Dermis microvascular lymphatic vessel endothelial cell (primary cell): ENCODE measurements at places on chromosomes 7 and 10. TPM values are rescaled to one million over a fixed set of nuclear protein-coding genes. Genes with fewer than 3 reads are reported as not detected.

DNA sequence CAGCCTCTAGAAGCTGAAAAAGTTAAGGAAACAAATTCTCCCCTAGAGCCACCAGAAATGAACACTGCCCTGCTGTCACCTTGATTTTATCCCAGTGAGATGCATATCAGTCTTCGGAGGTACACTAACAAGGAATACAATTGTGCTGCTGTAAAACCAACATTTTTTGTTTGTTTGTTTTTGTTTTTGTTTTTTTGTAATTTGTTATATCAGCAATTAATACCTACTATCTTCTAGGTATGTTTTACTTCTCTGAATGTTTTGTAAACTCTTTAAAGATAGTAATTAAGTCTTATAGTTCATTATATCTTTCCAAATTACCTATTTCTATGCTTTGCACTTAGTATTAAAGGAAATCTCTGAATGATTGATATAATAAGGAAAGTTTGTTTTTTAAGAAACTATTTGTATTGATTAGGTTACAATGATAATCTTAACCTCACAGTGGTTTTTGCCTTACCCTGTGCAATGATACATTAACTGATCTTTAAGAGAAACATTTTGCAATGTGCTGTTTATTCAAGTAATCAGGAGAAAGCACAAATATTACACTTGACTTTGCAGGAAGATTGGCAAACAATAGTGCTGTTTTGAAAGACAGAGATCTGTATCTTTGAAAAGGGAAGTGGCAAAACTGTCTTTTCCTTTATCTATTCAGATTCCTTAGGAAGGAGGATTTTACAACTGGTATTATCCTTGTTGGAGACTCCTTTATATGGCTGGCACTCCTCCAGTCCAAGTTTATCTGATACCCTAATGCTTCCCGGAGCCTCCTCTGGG is 11.3 kb upstream of the HGF start:
- no peak for DNase-seq

GRCh38 chr10:21511946-21512572 is 13.4 kb downstream of the SKIDA1 start:
- DNase-seq, result no peak

DNA sequence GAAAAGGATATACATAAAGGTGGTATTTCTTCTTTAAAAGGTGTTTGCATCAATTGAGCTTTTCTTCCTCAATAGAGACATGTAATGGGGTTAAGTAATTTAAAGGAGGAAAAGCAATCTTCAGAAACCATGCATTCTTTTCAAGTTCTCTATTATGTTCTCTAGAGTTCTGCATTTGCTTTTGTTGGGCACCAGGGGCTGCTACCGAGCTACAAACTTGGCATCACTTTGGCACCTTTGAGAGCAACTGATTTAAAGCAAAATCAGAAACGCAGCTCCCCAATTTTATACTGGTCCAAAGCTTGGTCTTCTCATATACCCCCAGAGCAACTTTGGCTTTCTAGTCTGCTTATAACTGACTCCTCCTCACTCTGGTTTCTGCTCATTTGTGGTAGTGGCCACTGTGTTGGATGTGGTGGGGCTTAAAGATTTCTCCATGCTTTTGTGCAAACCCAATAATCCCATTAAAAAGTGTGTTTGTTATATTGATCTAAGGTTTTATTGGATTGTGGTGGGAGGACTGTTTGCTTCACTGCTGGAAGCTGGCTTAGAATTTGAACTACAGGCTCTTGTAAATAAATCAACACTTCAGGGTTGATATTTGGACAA is 712.1 kb downstream of the PHTF2 start:
- peak; percentile 4 for DNase-seq

DNA sequence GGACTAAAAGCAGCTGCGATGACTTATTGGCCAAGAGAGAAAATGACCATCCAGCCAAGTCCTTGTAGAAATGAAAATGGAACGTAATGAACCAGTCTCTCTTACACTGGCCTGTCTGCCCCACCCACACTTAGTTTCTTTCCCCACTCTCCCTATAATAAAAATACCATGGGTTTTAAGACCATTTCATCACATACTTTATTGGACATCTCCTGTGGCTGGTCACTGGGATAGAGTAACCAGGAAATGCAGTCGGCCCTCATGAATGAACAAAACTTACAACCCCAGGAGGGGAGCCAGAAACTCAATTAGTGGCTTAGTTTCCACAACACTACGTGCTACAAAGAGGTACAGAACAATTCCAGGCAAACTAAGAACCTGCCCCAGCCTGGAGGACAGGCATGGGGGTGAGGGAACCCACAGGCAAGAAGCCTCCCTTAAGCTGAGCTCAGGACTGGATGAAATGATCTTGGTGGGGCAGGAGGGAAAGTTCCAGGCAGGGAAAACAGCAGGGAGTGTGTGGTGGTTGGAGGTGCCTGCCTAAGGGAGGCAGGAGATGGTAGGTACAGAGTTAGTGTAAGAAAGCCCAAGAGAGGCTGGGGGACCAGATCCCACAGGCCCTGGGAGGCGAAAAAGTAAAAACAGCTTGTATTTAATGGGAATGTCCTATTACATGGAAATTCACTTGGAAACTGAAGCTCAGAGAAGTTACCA is 29.6 kb downstream of the MKI67 start:
- DNase-seq, result no peak

- DNase-seq, result no peak
Observed at GRCh38 chr7:6559896-6560295, 8.6 kb upstream of the GRID2IP start.

GRCh38 chr7:43584195-43584586 is 1.3 kb downstream of the STK17A start:
- peak; percentile 55 for DNase-seq

The MACC1 gene
- total RNA-seq, result not detected in 2 replicates

The HDAC9 gene
- 2.0 and 5.3 TPM in 2 replicates for total RNA-seq

The RAMP3 gene
- total RNA-seq, result 32.3 and 213 TPM in 2 replicates
